Activated CD4-positive, alpha-beta T cell treated with anti-CD3 and anti-CD28 coated beads, Interleukin-2, Interleukin-6, amounts not matched to agents 100 ng/mL and 50 ng/mL, durations not matched to agents 16 hours and 8 hours (primary cell): ENCODE measurements at places on chromosomes 3 and 15.
A peak's percentile ranks its signal among the peaks of the same experiment; 100 is the strongest.

GRCh38 chr3:10693457-10693856 lies 122.6 kb upstream of the SLC6A11 start:
- peak; percentile 6 for DNase-seq

DNA sequence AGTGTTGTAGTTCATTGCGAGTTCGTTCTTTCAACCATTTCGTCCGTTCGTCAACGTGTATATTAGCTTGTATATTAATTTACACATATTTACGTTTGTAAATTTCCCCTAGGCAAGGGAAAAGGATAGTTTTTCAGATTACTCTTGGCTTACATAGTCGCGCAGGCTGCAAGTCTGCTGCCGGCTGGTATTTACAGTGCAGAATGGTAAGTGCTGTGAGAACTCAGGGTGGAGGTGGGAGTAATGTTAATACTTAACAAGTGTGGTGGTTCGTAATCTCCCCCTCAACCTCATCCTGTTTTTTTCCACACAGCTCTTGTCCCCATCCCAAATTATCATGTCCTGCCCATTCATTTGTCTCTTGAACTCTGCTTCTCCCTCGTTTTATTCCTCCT lies 766 bp downstream of the FAM98B start:
- DNase-seq, result no peak

DNA sequence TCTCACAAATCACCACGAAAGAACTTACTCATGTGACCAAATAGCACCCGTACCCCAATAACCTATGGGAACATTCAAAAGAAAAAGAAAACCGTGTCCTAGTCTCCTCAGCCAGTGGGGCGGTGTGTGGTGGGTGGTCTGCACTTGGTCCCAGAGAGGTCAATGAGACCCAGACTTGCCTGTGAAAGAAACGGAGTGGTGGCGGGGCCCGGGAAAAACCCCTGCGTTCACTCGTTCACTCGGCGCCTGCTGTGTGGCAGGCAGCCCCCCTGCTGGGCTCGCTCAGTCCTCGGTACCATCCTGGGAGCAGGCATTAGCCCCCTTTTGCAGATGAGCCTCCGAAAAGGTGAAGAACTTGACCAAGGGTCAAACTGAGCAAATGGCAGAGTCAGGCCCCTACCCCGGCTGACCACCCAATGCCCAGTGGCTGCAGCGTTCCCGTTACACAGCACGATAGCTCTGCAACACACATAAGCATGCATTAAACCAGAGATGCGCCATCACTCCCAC lies 36.0 kb downstream of the ZDHHC19 start:
- no peak for DNase-seq

DNA sequence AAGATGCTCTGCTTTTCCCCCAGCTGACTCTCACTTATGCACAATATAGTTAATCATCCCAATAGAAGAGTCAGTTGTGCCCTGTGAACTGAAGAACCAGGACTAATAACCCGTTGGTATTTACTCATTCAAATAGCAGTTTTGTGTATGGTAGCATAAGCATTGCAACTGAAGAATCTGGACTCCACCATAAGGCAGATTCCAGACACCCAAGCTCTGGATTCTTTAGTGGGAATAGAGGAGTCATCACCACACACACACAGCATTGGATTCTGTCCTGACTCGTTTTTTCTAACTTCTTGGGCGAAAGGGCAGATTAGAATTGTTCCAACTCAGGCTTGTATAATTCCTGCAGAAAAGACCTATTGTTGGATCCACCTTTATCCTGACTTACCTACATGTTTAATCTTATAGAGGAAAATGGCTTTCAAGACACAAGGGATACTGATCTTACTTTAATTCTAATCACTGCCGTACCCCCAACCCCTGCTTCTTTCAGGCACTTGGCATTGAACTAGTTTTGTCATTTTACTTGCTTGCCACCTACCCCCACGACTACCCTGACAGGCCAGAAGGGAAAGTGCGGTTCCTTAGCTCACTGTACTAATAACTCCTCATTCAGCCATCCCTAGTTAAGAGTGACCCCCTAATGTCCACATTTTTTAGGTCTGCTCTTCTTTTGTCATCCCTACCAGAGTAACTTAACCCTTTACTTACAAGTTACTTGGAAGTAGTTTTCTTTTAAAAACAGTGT lies 42.3 kb downstream of the NKIRAS1 start:
- DNase-seq, result no peak

DNA sequence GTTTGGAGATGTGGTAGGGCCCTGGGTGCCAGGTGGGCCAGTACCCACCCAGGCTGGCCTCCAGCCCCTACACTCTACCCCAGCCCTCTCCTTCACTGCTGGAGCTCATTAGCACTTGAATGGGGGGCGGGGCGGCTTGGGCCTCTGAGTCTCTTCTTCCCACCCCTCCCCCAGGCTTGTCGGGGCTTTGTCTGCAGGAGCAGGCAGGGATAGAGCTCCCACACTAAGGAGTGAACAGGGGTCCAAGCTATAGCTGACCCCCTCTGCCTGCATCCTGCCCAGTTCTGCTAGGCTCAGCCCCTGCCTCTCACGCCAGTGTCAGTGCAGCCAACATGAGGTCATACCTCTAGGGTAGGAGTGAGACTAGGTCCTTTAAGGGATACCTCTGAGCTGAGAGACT lies 5.2 kb downstream of the GNAI2 start:
- no peak for DNase-seq

DNA sequence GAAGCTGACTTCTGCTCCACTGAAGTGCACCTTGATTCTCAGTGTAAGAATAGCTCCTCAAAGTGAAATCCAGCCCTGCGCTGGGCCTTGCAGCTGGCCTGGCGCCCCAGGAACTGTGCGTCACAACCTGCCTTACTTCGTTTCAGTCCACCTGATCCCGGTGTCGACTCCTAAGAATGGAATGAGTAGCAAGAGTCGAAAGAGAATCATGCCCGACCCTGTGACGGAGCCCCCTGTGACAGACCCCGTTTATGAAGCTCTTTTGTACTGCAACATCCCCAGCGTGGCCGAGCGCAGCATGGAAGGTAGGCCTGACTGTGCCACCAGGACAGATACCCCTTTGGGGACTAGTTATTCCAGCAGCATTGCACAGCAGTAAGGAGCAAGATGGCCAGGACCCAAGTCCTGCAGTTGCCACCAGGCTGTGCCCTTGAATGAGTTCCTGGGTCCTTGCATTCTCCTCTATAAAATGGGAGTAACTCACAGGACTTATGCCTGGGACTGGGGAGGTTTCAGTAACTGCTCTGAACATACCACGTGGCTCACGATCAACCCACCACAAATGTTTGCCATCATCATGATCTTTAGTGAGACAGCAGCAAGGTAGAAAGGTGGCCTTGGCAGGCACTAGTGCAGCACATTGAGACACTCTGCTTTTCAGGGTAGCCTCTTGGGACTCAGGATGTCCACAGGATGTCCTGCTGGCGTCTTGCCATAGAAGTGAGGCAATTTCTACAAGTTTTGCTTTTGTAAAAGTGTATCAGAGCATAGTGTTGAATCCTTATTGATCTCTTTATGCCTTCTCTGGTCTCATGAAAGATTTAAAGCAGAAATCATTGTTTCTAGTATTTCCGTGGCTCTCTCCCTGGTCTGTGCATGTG lies 46.8 kb downstream of the PXYLP1 start:
- no peak for DNase-seq

- no peak for DNase-seq
Measured at GRCh38 chr3:194399166-194399565, at the start of gene GP5. Gene GP5, minus strand, starts transcription at chr3:194399266. Its CDS starts 984 bp downstream, at chr3:194398282.
